ENCODE measurements at places on chromosomes 1 and 21. TPM values are rescaled to one million over a fixed set of nuclear protein-coding genes. Genes with fewer than 3 reads are reported as not detected.

- DNase-seq = no peak
These were observed 17.8 kb upstream of the PLA2G2E start for GRCh38 chr1:19941206-19941568.

RPAP2 gene
- 28.1 TPM for total RNA-seq

DNA sequence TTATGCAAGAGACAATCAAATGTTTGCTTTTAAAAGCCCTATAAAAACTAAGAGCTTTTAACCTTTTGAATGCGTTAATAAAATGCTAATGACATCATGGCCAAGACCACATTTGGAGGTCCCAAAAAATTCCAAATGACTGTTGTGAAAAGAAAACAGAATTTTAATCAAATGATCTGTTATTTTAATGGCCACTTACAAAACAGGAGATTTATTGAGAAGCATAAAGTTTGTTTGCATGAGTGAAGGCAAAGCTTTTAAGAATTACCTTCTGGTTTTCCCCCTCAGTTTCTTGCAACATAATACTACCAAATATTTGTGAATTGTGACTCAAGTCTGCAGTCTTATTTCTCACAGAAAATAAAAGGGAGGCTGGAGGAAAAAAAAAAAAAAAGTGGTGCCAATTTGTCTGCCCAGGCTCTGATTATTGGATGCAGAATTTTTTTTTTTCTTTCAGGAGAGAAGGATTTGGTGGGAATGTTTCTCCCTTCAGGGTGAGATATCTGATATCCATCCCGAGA, 60.7 kb downstream of the GORAB start:
- DNase-seq = no peak

GRCh38 chr21:46457801-46458314, 833 bp upstream of the DIP2A start:
- peak; percentile 4 for DNase-seq

DNA sequence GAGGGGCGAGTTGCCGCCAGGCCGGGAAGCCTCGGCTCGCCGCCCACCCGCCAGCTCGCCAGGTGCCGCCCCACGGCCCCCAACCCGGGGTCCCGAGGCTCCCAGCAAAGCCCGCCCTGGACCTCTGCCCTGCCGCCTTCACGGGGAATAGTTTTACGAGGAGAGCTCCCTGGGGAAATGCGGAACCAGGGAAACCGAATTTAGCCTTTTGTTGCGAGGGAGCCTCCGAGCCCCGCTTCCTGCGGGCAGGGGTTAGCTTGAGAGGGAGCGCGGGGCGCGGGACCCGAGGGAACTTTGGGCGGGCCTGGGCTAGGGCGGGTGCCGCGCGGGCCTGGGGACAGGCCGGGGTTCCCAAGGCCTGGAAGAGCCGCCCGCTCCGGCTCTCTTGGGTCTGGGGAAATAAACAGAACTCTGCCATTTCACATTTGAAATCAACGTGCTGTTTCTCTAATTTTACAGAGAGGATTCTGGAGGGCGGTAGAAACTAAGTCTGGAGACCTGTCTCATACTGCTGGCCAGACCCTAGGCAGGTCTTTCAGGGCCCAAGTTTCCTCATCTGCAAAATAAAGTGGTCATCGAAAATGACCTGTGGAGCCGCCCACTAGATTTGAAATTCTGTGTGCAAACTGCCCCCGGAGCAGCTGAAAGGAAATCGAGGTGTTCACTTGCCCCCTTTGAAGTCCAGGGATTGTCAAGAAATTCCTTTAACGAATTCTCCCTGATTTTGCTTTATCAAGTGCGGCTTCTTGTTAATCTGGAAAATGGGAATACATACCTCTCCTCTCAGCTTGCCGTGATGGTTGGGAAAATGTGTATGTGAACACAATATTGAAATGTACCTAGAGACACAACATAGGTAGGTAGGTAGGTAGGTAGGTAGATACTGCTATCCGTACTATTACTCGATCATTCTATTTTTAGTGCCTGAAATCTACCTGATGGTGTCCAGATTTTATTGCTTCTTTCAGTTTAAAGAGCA, 749 bp upstream of the GLUL start:
- no peak for DNase-seq

GRCh38 chr1:181804989-181805388, 256.5 kb downstream of the ZNF648 start:
- no peak for DNase-seq

DNA sequence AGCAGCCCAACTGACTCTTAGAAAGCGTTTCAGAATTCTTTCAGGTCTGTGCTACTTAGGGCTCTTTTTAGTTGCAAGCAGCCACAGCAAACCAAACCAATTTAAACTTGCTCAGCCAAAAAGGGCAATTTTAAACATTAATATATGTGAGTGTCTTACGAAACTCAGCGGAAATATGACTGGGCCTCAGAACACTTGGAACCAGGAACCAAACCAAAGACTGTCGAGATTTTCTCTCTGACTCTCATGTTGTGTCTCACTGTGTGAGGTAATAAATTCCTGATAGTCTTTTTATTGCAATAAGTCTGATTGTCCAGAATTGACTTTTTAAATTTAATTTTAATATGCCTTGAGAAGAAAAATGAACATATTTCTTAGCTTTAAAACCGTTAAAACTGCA, 122.3 kb downstream of the SYF2 start:
- DNase-seq = no peak

PADI2 gene
- total RNA-seq = 2.7 TPM

GRCh38 chr1:213947200-213947801, 40.5 kb upstream of the PROX1 start:
- no peak for DNase-seq

DNA sequence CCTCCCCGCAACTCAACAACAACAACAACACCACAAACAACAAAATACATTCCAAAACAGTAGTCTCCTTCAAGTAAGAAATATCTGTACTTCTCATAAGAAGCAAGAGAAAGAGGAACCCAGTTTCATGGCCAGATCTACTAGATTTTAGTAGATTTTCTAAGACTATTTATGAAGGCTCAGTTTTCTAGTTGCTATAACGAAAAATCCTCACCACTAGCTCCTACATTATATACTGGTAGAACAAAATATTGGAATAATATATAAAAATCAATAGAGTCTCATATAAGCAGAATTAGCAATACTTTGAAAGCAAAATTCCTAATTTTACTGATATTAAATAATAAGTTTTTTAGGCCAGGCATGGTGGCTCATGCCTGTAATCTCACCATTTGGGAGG, 86.9 kb downstream of the LYST start:
- DNase-seq = no peak

GRCh38 chr1:1398677-1399186, 403 bp downstream of the CCNL2 start:
- DNase-seq = no peak

TLCD4 gene
- 12.1 TPM for total RNA-seq

- DNase-seq = no peak
These were observed 18.1 kb downstream of the USP48 start for GRCh38 chr1:21764615-21765423.

- peak; percentile 45 for DNase-seq
These were observed 973 bp downstream of the SDF4 start for GRCh38 chr1:1230656-1231399.

- DNase-seq = peak; percentile 88
These were observed 1.3 kb upstream of the S100A10 start for GRCh38 chr1:151994956-151995355.

DNA sequence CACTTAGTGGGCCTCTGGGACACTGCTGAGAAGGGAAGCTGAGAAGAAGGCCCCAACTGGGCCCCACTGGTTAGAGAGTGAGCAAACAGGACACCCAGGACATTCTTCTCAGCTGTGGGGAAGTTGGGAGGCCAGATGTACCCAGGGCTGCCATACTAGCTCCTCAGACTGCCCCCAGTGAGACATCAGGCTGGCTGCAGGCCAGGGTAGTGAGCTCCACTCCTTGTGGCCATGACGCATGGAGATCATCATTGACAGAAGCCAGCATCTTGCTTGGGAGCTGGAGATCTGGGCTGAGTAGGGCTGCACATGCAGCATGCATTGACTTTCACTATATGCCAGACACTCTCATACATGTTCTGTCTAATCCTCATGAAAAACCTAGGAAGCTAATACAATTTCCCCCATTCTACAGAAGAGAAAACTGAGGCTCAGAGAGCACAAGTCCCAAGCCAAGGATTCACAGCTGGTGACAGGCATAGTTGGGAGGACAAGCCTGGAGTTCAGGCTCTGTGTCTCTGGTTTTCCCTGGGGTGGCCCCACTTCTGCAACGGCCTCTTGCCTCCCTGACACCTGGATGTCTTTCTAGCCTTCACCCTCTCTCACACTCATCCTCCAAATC, 24.1 kb upstream of the MYCL start:
- no peak for DNase-seq

DNA sequence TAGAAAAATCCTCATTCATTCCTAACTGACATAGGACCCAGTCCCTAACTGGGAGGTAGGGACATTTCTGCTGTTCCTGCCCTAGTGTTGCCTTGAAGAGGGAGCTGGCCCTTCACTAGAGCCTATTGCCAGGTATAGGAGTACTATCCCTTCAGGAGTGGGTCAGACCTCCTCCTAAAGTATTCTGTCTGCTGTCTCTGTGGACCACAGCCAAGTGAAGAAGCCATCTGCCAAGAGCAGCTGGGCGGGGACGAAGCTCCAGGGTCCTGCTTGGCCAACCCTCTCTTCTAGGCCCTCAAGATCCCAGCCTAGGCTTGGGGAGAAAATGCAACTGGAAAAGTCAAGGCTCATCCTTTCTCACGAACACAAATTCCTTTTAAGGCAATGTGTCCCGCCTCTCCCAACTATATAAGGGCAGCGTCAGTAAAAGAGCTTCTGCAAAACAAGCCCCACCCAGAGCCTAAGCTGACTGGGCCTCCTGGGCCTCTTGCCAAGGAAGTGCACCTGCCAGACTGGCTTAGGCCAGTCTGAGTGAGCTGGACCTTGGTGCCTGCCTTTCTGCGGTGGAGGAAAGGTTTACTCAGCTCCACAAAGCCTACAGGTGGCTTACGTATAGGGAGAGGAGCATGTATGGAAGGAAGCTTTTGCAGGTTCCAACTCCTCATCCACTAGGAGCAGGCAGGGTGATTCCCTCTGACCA, 638 bp upstream of the TUFT1 start:
- DNase-seq = peak; percentile 95

- DNase-seq = no peak
These were observed 123.2 kb downstream of the DPYD start for GRCh38 chr1:97797403-97798183.

- no peak for DNase-seq
These were observed 79.0 kb downstream of the SLC45A1 start for GRCh38 chr1:8396786-8397406.

- DNase-seq = no peak
These were observed 59.3 kb downstream of the H3-3A start for GRCh38 chr1:226121587-226122400.

GRCh38 chr1:192812420-192813209, 3.8 kb downstream of the RGS2 start:
- DNase-seq = no peak

ANGPTL3 gene
- total RNA-seq = 0.07 TPM

GRCh38 chr1:11406845-11407244, 72.1 kb upstream of the DISP3 start:
- no peak for DNase-seq

GRCh38 chr1:209512821-209513220, 70.7 kb upstream of the CAMK1G start:
- no peak for DNase-seq

CD247 gene
- total RNA-seq = 0.57 TPM

LENEP gene
- 0.42 TPM for total RNA-seq

OR2T33 gene
- total RNA-seq = not detected

PRUNE1 gene
- total RNA-seq = 20.2 TPM

DNA sequence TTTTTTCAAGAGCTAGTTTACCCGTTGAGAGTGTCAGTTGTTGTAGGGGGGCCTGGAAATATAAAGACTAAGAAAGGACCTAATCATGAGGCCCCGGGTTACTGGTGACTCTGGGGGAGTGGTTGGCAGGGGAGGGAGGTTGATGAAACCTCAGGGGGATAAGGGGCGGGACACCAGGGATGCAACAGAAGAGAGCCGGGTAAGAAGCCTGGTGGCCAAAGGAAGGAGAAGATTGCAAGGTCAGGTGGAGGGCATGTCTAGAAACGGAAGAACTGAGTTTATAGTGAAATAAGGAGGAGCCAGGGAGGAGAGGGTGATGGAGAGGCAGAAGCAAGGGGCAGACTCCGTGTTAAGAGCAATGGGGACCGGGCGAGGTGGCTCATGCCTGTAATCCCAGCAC, 12.5 kb upstream of the SPOCD1 start:
- no peak for DNase-seq

DNA sequence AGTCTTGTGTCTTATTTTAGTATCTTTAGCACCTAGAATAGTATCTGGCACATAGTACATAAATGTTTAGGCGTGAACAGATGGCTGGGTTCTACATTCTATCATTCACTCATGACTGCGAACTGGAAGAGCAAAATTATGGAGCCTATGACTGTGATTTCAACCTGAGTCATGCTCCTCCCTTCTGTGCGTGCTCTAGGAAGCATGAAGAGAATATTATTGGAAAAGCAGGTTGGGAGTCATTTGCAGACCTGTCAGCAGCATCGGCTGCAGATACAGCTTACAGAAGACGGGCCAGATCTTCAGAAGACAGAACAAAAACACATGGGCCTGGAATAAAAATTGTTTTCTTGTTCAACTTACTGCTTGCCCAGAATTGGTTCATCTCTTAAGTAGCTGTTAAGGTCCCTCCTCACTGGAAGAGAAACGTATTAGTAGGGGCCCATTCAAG, 344.0 kb upstream of the USP24 start:
- DNase-seq = no peak

- no peak for DNase-seq
These were observed 14.3 kb downstream of the MRAP start for GRCh38 chr21:32312976-32313375.

GRCh38 chr1:53465023-53465957, 6.1 kb downstream of the DMRTB1 start:
- DNase-seq = no peak

RAVER2 gene
- 23.2 TPM for total RNA-seq

GRCh38 chr1:75100481-75101092, 33.6 kb upstream of the LHX8 start:
- DNase-seq = no peak

PAPPA2 gene
- not detected for total RNA-seq

- DNase-seq = no peak
These were observed 52.1 kb downstream of the ARID4B start for GRCh38 chr1:235275836-235276235.

DNA sequence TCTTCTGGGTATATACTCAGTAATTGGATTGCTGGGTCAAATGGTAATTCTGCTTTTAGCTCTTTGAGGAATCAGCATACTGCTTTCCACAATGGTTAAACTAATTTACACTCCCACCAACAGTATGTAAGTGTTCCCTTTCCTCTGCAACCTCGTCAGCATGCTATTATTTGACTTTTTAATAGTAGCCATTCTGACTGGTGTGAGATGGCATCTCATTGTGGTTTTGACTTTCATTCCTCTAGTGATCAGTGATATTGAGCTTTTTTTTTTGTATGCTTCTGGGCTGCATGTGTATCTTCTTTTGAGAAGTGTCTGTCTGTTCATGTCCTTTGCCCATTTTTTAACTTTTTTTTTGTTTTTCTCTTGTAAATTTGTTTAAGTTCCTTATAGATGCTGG, 279.4 kb downstream of the PTGER3 start:
- DNase-seq = no peak

DNA sequence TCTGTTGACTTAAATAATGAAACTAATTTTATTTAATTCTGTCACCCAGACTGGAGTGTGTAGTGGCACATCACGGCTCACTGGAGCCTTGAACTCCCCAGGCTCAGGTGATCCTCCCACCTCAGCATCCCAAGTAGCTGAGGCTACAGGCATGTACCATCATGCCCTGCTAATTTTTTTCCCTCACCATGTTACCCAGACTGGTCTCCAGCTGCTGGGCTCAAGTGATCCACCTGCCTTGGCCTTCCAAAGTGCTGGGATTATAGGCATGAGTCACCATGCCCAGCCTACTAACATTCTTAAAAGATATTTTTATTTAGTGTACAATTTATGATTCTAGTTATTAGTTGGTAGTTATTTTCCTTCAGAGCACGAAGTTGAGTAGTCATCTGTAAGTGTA, 49.5 kb downstream of the NRDC start:
- DNase-seq = no peak
